Dorsolateral prefrontal cortex (tissue), 122 donors: ENCODE measurements at places on chromosomes 2 and 18. TPM values are rescaled to one million over a fixed set of nuclear protein-coding genes. Genes with fewer than 3 reads are reported as not detected.

GRCh38 chr2:7045601-7046590 is 128.7 kb downstream of the RNF144A start:
- no peak for DNase-seq

- no peak for DNase-seq
Measured at GRCh38 chr2:189221811-189222467, 42.4 kb upstream of the COL5A2 start.

SOCS6 gene
- total RNA-seq = 24.8 TPM

KATNAL2 gene
- total RNA-seq = 16.6 TPM

ITPRIPL1 gene
- 2.2 TPM for total RNA-seq

FBXO15 gene
- 7.0 TPM for total RNA-seq

DNA sequence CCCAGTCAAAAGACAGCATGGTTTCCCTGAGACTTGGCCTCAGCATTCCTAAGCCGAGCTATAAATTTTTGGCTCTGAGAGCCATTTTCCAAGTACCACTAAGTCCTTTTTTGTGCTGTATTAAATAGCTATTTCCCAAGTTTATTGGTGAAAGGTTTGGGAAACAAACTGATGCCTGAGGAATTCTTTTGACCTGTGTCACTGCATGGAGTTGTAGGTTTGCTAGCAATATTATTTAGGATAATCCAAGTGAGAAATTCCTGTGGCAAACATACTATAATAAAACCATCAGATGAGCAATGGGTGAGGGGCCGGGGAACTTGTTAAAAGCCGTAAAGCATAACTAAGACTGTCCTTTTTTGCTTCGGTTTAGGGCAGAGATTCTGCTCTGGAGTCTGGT is 28.4 kb downstream of the ARHGAP28 start:
- no peak for DNase-seq

- DNase-seq = no peak
Measured at GRCh38 chr2:196263181-196263747, 91.9 kb upstream of the STK17B start.

DNA sequence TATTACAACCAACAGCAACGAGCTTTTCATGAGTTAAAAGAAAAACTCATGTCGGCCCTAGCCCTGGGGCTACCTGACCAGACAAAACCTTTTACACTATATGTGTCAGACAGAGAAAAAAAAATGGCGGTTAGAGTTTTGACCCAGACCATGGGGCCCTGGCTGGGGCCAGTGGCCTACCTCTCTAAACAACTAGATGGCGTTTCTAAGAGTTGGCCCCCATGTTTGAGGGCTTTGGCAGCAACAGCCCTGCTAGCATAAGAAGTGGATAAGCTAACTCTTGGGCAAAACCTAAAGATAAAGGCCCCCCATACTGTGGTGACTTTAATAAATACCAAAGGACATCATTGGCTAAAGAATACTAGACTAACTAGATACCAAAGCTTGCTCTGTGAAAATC is 39.3 kb downstream of the TFPI start:
- no peak for DNase-seq

DNA sequence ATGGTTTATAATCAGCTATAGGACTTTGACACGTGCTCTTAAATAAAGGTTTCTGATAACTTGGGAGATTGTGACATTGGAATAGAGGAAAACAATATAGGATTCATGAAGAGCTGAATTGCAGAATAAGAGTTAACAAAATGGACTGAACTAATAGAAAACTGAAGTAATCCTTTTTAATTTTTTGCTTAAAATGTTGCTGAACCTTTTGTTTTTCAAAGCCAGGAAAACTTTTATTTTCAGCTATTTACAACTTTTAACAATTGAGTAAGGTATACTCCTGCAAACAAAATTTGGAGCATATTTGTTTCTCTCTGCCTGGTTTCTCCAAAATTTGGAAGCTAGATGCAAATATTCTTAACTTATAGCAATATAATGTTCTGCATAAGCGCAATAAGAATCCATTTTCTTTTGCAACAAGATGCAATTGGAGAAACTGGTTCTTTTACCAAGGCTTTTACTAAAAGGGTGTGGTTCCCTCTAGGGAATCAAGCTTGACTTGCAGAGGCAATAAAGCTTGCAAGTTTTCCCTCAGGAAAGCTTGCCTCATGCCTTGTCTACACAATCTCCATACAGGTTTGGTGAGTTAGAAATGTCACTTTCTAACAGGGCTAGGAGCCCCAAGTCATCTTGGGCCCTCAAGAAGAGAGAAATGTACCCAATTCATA is 10.3 kb upstream of the PDK1 start:
- DNase-seq = no peak

DNA sequence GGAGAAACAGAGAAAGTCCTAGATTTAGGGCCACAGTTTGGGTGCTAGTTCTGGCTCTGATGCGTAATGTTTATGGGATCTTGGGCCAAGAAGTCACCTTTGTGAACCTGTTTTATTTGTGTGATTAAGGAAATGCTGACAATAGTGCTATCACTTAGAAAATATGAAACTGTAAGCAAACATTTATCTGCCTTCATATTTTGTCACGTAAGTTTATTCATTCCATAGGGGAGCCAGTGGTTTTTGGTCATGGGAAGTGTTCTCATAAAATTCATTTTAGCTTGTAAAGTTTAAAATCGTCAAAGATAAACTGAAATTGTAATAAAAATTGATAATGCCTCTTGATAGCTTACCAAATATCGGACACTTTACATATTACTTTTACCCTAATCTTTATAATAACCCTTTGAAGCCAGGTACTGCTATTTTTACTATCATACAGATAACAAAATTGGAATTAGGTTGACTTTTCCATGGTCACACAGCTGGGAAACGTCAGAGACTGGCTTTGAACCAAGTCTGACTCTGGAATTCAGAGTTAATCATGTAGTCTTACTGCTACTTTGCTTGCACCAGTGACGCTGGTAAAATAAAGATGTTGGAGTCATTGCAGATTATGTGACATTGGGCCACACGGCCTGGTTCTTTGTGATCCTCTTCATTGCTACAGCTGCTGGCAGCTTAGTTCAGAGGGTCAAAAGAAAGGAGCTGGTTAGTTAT is 99.7 kb downstream of the ICA1L start:
- DNase-seq = no peak

DNA sequence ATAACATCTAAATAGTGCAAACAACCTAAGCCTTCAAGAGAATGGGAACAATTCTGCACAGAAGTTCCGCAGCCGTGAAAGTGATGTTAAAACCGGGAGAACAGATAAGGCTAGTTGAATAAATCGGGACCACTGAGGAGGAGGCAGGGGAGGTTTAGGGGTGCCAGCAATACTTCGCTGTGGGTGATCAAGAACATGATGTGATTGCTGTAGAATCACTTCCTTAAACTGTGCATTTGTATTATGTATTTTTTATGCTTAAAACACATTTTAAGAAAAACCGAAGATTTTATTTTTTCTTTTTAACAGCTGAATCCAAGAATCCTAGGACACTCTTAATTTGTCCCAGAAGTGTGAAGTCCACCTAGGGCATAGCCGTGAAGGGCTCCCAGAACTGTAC is 33.6 kb downstream of the TTC32 start:
- DNase-seq = no peak

DNA sequence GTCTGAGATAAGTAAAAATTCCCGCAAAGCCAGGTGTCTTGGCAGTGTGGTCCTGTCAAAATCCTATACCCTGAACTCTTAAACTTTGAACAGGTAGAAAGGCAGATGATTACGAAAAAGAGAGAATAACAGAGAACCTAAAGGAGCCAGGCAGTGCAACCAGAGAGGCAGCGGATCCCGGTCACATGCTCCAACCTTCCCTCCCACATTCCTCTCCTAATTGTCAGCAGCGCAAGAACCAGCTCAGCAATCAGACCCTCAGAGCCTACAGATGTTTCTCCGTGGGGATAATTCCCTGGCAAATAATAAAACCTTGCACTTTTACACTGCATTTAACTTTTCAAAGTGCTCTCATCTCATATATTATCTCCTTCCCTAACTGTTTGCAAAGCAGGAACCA is 124.8 kb downstream of the EPHA4 start:
- no peak for DNase-seq

GRCh38 chr2:229869226-229869625 is 52.6 kb downstream of the TRIP12 start:
- no peak for DNase-seq

DNA sequence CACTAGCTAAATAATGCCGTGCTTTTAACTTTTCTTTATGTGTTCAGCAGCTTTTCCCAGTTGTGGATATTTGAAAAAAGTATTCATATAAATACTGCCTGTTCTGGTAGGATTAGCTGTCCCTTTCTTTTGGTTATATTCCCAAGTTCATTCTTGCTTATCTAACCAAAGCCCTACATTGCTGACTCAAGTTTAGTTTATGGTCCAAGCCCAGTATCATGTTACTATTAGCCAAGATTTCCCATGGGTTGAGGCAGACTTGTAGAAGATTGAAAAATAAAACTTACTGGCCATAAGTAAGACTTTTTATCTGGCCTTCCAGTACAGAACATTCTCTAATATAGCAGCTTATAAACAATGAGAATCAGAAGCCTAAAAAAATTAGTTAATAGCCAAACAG is 49.7 kb upstream of the NFE2L2 start:
- no peak for DNase-seq

SRBD1 gene
- total RNA-seq = 12.9 TPM

- no peak for DNase-seq
Measured at GRCh38 chr2:439077-439476, 151.2 kb upstream of the ALKAL2 start.

DLGAP1 gene
- 312 TPM for total RNA-seq

MBOAT2 gene
- total RNA-seq = 92.2 TPM

PMAIP1 gene
- total RNA-seq = 1.1 TPM

GCG gene
- not detected for total RNA-seq

GRCh38 chr2:101961338-101962191 is 30.2 kb upstream of the IL1R2 start:
- no peak for DNase-seq

STK25 gene
- 196 TPM for total RNA-seq

GRCh38 chr2:235550378-235550760 is 56.5 kb downstream of the AGAP1 start:
- DNase-seq = no peak

- DNase-seq = no peak
Measured at GRCh38 chr18:50721451-50722120, 98.2 kb downstream of the MRO start.

SPDYA gene
- total RNA-seq = 3.1 TPM

GRCh38 chr2:235722869-235723268 is 229.0 kb downstream of the AGAP1 start:
- no peak for DNase-seq

DNA sequence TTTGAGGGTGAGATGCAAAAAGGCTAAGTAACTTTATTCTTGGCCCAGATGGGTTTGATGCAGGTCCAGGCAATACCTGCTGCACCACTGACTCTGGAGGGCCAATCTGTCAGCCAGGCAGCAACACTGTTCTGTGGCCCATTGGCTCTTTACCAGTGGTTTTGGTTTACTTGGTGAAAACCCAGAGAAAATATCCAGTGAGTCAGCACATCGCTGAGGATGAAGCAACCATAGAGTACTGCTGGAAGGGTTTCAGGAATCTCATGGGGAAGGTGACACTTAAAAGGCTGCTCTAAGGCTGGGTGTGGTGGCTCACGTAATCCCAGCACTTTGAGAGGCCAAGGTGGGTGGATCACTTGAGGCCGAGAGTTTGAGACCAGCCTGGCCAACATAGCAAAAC is 192.5 kb upstream of the FAM98A start:
- DNase-seq = no peak

BARD1 gene
- 14.6 TPM for total RNA-seq

ECEL1 gene
- total RNA-seq = not detected

DNA sequence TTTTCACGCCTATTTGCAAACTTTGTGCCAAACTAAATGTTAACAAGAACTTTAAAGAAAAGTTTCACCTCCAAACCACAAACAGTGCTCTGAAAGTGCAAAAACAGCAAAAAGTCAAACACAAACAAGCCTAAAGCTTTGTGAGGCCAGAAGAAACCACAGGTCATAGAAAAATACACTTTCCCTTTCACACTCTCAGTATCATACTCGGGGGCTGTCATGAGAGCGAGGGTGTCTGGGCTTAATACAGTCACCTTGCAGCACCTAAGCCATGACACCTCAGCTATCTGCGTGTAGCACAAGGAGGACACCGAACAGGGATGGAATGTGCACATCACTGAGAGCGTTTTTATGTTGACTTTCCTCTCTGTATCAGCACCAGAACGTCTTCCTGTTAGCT is 26.6 kb upstream of the SEH1L start:
- DNase-seq = no peak

DNA sequence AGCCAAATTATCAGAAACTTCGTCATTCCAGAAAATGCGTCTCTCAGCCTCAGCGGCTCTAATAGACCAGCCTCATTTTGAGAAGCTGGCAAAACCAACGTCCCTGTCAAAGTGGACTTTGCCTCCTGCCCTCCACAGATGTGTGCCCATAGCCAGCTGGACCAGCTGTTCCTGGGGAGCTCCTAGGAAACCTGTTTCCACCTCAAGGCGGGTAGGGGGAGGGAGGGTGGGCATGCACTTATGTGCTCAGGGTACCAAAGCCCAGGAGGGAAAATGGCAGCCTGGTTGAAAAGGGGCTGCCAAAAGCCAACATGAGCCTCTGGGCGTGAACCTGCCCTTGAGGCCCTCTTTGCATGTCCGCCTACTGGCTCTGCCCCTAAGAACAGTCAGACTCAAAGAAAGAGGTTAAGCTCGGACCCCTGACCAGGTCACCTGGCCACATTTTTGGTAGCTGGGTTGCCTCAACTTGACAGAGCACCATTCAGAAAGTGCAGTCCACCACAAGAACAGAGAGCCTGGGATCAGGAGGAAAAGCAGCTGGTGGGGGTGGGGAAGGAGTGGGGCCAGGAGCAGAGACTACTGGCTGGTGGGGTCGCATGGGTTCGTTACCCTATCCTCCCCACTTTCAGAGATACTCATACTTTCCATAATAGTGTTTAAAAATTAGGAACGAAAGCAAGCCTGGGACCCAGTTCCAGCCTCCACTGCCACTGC is 3.5 kb downstream of the PER2 start:
- no peak for DNase-seq

RFX8 gene
- 3.0 TPM for total RNA-seq

DNA sequence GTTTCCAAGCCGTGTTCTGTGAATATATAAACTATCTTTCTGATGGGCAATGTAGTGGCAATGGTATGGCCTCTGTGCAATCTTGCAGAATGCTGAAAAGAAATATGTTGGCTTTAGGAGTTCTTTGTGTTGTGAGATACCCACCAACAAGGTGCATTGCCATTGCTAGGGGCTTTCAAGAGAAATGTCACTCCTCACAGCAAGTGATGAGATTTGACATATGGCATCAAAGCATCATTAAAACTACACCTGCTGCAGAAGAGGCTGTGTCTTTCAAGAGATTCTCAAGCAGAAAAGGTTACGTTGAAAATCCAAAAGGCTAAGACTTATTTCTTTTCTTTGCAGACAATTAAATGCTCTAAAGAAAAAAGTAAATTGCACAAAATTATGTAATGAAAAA is 1110.8 kb downstream of the CBLN2 start:
- no peak for DNase-seq

STAM2 gene
- 32.3 TPM for total RNA-seq
